Uterine smooth muscle cell (primary cell): ENCODE measurements at places on chromosomes 5 and 9. TPM values are rescaled to one million over a fixed set of nuclear protein-coding genes. Genes with fewer than 3 reads are reported as not detected.

INSL6 gene
- total RNA-seq: not detected in 2 replicates

GDA gene
- total RNA-seq: 0.11 TPM in 1 of 2 replicates, not detected in the other

ADAMTS19 gene
- 0.12 and 1.2 TPM in 2 replicates for total RNA-seq

RASGEF1C gene
- 0.11 TPM in 1 of 2 replicates, not detected in the other for total RNA-seq

PHYHD1 gene
- 3.4 and 6.2 TPM in 2 replicates for total RNA-seq

B4GALT1 gene
- total RNA-seq: 16.0 and 30.0 TPM in 2 replicates

STOM gene
- total RNA-seq: 62.5 and 118 TPM in 2 replicates

MCC gene
- total RNA-seq: 10.4 and 19.0 TPM in 2 replicates

ASTN2 gene
- total RNA-seq: 7.5 and 9.0 TPM in 2 replicates

PRDM9 gene
- not detected in 2 replicates for total RNA-seq

RFK gene
- 23.9 and 25.5 TPM in 2 replicates for total RNA-seq

CER1 gene
- not detected in 2 replicates for total RNA-seq

ACOT12 gene
- 0.37 and 0.89 TPM in 2 replicates for total RNA-seq

SLC25A2 gene
- total RNA-seq: 0.50 and 0.66 TPM in 2 replicates

SPATA31C1 gene
- not detected in 2 replicates for total RNA-seq

MEGF10 gene
- total RNA-seq: 0.12 and 0.22 TPM in 2 replicates

HRCT1 gene
- total RNA-seq: 0.11 and 0.25 TPM in 2 replicates

LIFR gene
- 12.9 and 13.6 TPM in 2 replicates for total RNA-seq

ADAMTS16 gene
- total RNA-seq: 0.77 and 1.1 TPM in 2 replicates

ERAP2 gene
- total RNA-seq: 40.6 and 50.8 TPM in 2 replicates

RLN2 gene
- 0.25 and 0.33 TPM in 2 replicates for total RNA-seq

GLDC gene
- total RNA-seq: 1.4 and 3.1 TPM in 2 replicates

PAPPA gene
- 8.1 and 23.5 TPM in 2 replicates for total RNA-seq

C5orf58 gene
- total RNA-seq: not detected in 2 replicates

SH3TC2 gene
- 1.5 and 4.8 TPM in 2 replicates for total RNA-seq

SPAG8 gene
- 0.75 and 1.3 TPM in 2 replicates for total RNA-seq

QRFP gene
- not detected in 2 replicates for total RNA-seq

CSF1R gene
- under 0.01 and 0.25 TPM in 2 replicates for total RNA-seq

IFNA13 gene
- not detected in 2 replicates for total RNA-seq
